ENCODE measurements at places on chromosomes 13 and 19. TPM values are rescaled to one million over a fixed set of nuclear protein-coding genes. Genes with fewer than 3 reads are reported as not detected.

Gene NCR1
- total RNA-seq: 1.1 TPM

- H3K27me3 ChIP-seq: no peaks in the 10 kb centered on the region
- peak overlapping the region; percentile 99 for H3K4me3 ChIP-seq
- DNase-seq: no peak
- H3K27ac ChIP-seq: peak overlapping the region; percentile 86
- H3K36me3 ChIP-seq: peaks cover 5% of the 10 kb centered on the region
- 0 out of 2 replicates have a peak, but pooled peaks cover 5% of the 10 kb centered on the region for H3K4me1 ChIP-seq
These were observed 709 bp downstream of the DPP9 start for GRCh38 chr19:4722671-4723594.

Gene SPACA4
- total RNA-seq: not detected

Gene C1QTNF9B
- total RNA-seq: not detected

Gene TNFSF11
- not detected for total RNA-seq

GRCh38 chr19:35310811-35311465 is 18.0 kb upstream of the CD22 start:
- H3K27ac ChIP-seq: no peak overlapping the region
- peaks cover 41% of the 10 kb centered on the region for H3K4me1 ChIP-seq
- no peak overlapping the region for H3K4me3 ChIP-seq

Gene WASF3
- total RNA-seq: not detected

- H3K27me3 ChIP-seq: no peaks in the 10 kb centered on the region
- no peak overlapping the region for H3K4me3 ChIP-seq
- H3K27ac ChIP-seq: no peak overlapping the region
- DNase-seq: peak; percentile 57
- H3K4me1 ChIP-seq: no peaks in the 10 kb centered on the region
- H3K36me3 ChIP-seq: no peaks in the 10 kb centered on the region
These were observed 58.7 kb upstream of the PABPC3 start for GRCh38 chr13:25037057-25037813.

Gene KLHL1
- not detected for total RNA-seq

Gene PEAK3
- total RNA-seq: not detected

Gene OR7G3
- not detected for total RNA-seq

Gene IGFL3
- total RNA-seq: not detected

Gene KPTN
- total RNA-seq: 19.7 TPM

Gene DBP
- total RNA-seq: 17.7 TPM

- no peak overlapping the region for H3K27ac ChIP-seq
- peak; percentile 56 for DNase-seq
- H3K4me3 ChIP-seq: no peak overlapping the region
- no peaks in the 10 kb centered on the region for H3K4me1 ChIP-seq
- no peaks in the 10 kb centered on the region for H3K27me3 ChIP-seq
- no peaks in the 10 kb centered on the region for H3K36me3 ChIP-seq
These were observed 18.7 kb downstream of the MLLT1 start for GRCh38 chr19:6260912-6261650.

DNA sequence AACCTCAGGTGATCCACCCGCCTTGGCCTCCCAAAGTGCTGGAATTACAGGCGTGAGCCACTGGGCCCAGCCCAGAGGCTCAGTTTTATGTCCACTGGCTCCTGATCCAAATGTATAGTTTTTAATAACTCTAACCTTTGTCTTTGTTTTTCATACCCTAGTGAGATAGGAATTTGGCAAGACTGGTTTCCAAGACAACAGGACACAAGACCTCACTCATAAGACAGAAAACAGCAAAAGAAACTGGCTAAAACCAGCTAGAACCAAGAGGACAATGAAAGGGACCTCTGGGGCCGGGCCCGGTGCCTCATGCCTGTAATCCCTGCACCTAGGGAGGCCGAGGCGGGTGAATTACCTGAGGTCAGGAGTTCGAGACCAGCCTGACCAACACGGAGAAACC is 27.6 kb downstream of the CPT1C start:
- H3K27ac ChIP-seq: no peak overlapping the region
- no peaks in the 10 kb centered on the region for H3K36me3 ChIP-seq

Gene HS6ST3
- total RNA-seq: not detected

Gene RNF113B
- total RNA-seq: not detected

Gene CYP2B6
- 0.37 TPM for total RNA-seq

Gene PRODH2
- 0.28 TPM for total RNA-seq

DNA sequence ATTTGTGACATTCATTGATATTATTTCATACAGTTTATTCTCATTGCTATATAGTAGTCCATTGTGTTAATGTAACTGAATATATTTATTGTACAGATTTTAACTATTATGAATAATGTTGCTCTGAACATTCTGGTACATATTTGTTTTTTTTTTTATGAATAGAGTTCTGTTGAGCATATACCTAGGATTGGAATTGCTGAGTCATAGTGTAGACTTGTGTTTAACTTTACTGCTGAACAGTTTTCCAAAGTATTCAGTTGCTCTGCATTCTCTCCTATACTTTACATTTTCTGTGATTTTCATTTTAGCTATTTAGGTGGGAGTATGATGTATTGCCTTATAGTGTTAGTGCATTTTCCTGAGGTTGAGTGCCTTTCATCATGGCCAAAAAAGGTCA is 97.5 kb downstream of the MAB21L1 start:
- no peaks in the 10 kb centered on the region for H3K27me3 ChIP-seq
- no peaks in the 10 kb centered on the region for H3K36me3 ChIP-seq
- peak overlapping the region; percentile 37 for H3K27ac ChIP-seq
- H3K4me1 ChIP-seq: no peaks in the 10 kb centered on the region
- DNase-seq: no peak

DNA sequence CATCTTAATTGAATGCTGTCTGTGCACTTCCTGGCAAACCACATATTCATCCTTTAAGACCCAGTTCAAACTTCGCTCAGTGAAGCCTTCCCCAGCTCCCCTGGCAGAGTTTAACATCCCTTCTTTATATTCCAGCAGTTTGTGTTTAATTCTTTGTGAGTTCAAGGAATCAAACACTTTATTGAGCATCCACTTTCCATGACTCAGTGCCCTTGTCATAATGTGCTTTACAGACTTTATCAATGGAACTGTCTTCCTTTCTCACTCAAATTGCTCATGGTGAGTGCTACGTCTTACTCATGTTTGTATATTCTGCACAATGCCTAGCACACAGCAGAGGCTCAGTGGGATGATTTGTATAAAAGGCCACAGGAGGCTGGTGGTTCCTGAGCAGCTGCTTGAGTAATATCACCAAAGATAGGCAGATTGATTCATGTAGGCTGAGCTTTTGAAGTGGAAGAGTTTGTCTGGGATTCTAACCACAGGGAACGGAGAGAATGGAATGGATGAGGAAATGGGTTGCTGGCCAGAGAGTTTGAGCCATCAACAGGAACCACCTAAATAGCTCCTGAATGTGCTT is 44.2 kb downstream of the SERTM1 start:
- no peak overlapping the region for H3K4me3 ChIP-seq
- H3K4me1 ChIP-seq: no peaks in the 10 kb centered on the region
- H3K27ac ChIP-seq: no peak overlapping the region
- DNase-seq: no peak

GRCh38 chr13:46595136-46595884 is 42.3 kb downstream of the LRCH1 start:
- no peaks in the 10 kb centered on the region for H3K36me3 ChIP-seq
- DNase-seq: no peak
- no peaks in the 10 kb centered on the region for H3K27me3 ChIP-seq
- peaks cover 72% of the 10 kb centered on the region for H3K4me1 ChIP-seq
- peak overlapping the region; percentile 48 for H3K27ac ChIP-seq

Gene IL27RA
- total RNA-seq: 4.7 TPM

Gene KANK3
- total RNA-seq: 1.1 TPM

DNA sequence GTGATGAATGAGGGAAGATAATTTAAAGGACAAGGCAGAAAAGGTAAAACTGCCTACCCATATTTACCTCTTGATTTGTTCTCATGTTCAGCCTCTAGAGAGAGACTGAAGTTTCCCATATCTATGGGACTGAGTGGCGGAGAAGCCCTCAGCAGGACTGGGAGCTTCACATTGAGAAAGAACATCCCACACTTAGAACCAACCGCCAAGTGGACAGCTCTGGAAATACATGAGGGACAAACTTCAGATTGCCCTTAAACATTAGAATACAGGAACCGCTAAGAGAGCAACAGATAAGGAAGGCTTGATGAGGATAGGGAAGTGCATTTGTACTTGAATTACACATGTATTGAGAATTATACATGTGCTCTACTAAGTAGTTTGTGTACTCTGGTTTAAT is 316.0 kb upstream of the MIR17HG start:
- H3K27me3 ChIP-seq: no peaks in the 10 kb centered on the region
- H3K36me3 ChIP-seq: no peaks in the 10 kb centered on the region
- H3K4me3 ChIP-seq: no peak overlapping the region
- no peak overlapping the region for H3K27ac ChIP-seq

Gene CYP4F2
- not detected for total RNA-seq

DNA sequence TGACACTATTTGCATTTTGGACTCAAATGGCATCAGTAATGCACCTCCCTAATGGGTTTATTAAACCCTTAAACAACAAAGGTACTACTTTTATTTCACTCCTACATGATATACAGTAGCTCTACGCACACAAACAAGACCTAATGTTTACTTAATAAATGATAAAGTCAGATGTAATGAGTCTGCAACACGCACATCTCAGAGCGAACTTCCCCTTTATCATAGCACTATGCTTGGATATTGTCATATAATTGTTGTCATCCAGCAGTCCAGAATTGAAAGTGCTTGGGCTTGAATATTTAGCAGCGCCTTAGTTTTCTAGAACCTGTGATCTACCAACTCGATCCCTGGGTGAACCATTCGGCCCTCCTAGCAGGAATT is 772 bp downstream of the PARP4 start:
- H3K27ac ChIP-seq: peak overlapping the region; percentile 85
- peaks cover 4% of the 10 kb centered on the region for H3K4me1 ChIP-seq
- no peaks in the 10 kb centered on the region for H3K27me3 ChIP-seq
- no peaks in the 10 kb centered on the region for H3K36me3 ChIP-seq

- DNase-seq: no peak
- no peaks in the 10 kb centered on the region for H3K36me3 ChIP-seq
- no peaks in the 10 kb centered on the region for H3K4me1 ChIP-seq
- no peak overlapping the region for H3K4me3 ChIP-seq
- H3K27ac ChIP-seq: no peak overlapping the region
These were observed 381.4 kb downstream of the SLITRK6 start for GRCh38 chr13:85417807-85418206.

GRCh38 chr19:5563935-5564612 is 3.7 kb downstream of the TINCR start:
- H3K36me3 ChIP-seq: no peaks in the 10 kb centered on the region
- no peak overlapping the region for H3K27ac ChIP-seq
- no peak overlapping the region for H3K4me3 ChIP-seq
- DNase-seq: peak; percentile 39

- no peak overlapping the region for H3K27ac ChIP-seq
- no peak for DNase-seq
- H3K27me3 ChIP-seq: no peaks in the 10 kb centered on the region
- no peak overlapping the region for H3K4me3 ChIP-seq
- H3K4me1 ChIP-seq: peaks cover 23% of the 10 kb centered on the region
These were observed 11.8 kb downstream of the CHAF1A start for GRCh38 chr19:4414144-4414799.

- peaks cover 3% of the 10 kb centered on the region for H3K36me3 ChIP-seq
- DNase-seq: peak; percentile 63
These were observed 12.0 kb downstream of the KHSRP start for GRCh38 chr19:6412447-6413091.

- no peaks in the 10 kb centered on the region for H3K4me1 ChIP-seq
- no peaks in the 10 kb centered on the region for H3K36me3 ChIP-seq
- no peak overlapping the region for H3K27ac ChIP-seq
- no peak overlapping the region for H3K4me3 ChIP-seq
- H3K27me3 ChIP-seq: no peaks in the 10 kb centered on the region
- DNase-seq: no peak
These were observed 238.2 kb downstream of the LIG4 start for GRCh38 chr13:107977071-107977574.

GRCh38 chr13:30824651-30825050 is 81.4 kb upstream of the MEDAG start:
- peaks cover 6% of the 10 kb centered on the region for H3K4me1 ChIP-seq
- no peak overlapping the region for H3K4me3 ChIP-seq
- no peak overlapping the region for H3K27ac ChIP-seq

DNA sequence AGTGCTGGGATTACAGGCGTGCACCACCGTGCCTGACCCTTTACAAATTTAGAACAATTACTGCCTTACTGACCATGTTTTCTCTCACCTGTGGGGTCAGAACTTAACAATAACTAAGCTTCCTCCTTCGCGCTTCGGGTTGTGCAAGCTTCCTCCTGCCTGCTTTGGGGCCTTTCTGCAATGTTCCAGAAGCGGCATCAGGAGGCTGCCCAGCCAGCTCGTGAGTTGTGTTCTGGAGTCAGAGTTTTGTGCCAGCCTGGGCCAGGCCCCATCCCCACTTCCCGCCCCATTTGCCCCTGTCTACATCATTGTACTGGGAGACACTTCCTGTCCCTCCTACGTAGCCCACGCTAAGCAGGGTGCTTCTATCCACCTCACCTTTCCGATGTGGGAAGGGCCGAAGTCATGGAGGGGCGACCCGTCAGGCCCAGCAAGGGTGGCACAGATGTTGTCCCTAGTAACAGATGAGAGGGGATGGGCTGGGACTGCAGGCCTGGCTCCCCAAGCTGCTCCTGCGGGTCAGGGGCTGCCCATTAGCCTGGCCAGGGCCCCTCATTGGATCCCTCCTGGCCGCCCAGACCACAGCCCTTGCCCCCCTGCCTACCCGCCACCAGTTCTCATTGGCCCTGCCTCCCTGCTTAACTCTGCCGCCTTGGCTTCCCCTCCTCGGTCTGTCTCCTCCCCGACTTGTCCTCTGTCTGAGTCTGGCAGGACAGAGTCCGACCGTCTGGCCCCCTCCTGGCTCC is 13.4 kb downstream of the UHRF1 start:
- H3K4me1 ChIP-seq: no peaks in the 10 kb centered on the region
- no peaks in the 10 kb centered on the region for H3K36me3 ChIP-seq
- H3K27me3 ChIP-seq: no peaks in the 10 kb centered on the region
- H3K4me3 ChIP-seq: no peak overlapping the region
- DNase-seq: no peak

Gene PCID2
- 81.5 TPM for total RNA-seq

DNA sequence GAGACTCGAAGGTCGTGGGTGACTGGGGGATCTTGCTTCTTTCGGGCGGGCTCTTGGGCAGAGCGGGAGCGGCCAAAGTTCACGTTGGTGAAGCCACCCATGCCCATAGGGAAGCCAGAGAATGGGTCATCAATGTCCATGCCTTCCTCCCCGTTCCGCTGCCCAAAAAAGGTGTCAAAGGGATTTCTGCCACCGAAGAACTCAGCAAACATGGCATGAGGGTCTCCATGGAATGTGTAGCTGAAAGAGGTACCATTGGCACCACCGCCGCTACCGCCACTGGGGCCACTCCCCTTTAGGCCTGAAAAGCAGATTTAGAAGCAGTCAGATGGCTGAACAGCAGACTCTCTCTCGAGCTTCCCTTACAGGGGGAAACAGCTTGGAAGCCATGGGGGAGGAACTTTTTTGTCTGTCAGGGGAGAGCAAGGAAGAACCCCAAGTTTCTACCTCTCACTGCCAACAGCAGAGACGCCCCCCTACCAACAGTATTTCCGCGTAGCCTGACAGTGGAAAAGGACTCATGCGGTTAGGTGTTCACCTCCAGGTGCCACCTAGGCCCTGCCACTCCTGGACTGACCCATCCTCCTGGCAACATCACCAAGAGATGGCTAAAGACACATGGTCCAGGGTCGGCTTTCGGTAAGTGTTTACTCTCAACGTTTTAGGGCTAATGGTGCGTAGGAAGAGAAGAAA is 1.3 kb downstream of the DNAJB1 start:
- no peaks in the 10 kb centered on the region for H3K27me3 ChIP-seq
- H3K36me3 ChIP-seq: peaks cover 7% of the 10 kb centered on the region
- peak overlapping the region; percentile 86 for H3K27ac ChIP-seq
